ENCODE measurements at places on chromosomes 13 and 19.

DNA sequence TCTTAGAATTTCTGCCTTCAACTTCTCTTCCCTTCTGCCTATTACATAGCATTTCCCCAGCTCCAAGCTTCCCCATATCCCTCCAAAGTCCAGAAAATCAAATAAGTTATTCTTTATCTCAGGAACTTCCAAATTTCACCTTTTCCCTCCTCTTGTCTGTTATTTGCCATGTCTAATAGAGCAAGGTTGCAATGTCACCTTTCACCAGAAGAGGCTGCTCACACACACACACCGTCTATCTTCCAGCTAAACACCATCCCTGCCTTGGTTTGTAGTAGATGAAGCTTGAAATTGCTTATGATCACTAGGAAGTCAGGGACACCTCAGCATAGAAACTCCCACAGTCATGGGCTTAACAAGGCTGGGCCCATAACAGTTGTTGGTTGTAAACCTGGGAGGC is 48.4 kb downstream of the ZNRF4 start:
- DNase-seq, result no peak

GRCh38 chr13:50934735-50935435 is 25.3 kb downstream of the RNASEH2B start:
- no peak for DNase-seq

DNA sequence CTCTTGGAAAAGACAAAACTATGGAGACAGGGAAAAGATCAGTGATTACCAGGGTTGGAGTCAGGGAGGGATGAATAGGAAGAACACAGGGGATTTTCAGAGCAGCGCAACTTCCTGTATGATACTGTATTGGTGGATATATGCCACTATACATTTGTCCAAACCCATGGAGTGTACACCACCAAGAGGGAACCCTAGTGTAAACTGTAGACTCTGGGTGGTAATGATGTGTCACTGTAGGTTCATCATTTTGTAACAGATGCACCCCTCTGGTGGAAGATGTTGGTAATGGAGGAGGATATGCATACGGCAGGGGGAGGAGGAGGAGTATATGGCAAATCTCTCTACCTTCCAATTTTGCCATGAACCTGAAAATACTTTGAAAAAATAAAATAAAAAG is 68.1 kb downstream of the UFM1 start:
- no peak for DNase-seq

DNA sequence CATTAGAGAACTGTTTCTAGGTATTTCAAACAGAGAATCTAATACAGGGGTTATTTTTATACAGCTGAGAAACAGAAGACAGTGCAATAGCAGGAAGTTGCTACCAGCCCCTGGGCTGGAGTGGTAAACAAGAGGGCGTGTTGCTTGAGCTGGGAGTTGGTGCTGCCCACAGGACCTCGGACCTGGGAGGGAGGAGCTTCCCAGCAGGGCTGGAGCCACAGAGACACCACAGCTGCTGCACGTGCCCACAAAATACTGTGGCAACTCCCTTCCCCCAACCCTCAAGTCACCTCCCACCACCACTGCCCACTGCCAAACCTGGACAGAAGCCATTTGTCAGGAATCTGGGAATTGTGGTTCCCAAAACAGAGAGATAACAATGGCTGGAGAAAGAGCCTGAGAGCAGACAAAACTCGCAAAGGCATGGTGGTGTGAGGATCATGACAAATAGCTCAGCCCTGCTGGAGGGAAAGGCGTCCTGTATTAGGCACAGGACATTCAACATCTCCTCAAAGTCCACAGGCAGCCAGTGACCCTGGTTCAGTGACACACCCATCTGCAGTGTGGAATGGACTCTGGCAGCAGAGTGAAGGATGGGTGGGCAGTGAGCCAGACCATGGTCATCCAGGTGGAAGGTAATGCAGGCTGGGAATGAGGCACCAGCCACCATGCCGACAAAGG is 57.2 kb downstream of the SPATA13 start:
- no peak for DNase-seq

GRCh38 chr13:67515895-67516294 is 285.8 kb upstream of the PCDH9 start:
- DNase-seq, result peak; percentile 13

GRCh38 chr13:100890645-100891044 is 216.1 kb upstream of the TMTC4 start:
- no peak for DNase-seq

- DNase-seq, result no peak
Measured at GRCh38 chr13:42740753-42741152, 40.6 kb upstream of the FAM216B start.

DNA sequence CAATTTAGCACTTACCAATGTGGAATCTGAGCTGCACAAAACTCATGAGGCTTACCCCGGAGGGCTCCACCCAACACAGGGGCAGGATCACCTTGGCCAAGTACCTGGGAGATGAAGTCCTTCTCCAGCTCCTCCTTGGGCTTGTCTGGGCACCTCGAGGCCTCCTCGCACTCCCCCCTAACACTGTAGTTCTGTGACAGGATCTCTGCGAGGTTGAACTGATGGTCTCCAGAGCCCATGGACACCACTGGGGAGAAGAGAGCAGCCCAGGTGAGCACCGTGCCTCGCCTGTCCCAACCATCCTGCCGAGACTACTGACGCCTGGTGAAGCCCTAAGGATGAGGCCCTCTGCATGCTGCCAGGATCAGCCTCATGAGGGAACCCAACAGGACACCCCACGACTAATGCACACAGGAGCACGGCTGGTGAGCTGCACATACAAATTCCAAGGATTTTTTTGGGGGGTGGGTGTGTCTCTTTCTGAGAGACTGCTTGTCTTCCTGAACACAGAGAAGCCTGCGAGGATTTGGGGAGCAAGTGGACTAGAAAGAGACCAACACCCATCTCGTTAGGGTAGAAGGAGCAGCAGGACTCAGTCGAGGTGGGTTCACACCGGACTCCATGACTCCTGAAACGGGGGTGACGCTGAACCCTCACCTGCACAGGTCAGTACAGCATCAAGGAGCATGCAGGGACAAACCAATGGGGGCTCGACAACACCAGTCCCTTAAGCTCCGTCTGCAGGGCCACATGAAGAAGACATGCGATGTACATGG is 10.1 kb downstream of the MIER2 start:
- no peak for DNase-seq

DNA sequence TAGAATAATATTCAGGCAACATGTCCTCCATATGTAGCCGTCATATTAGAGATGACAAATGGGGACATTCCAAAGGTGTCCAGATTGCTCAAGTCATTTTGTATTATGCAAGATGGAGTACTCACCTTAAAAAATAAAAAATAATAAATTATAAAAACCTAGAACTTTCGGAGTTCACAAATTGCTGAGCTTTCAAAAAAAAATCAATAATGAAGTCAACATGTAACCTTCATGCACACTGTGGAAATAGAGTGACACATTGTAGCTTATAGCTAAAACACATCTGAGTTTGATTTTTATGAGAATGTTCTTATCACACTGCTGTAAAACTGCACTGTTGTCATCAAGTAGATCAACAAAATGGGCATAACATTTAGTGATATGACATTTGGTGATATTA is 411.2 kb downstream of the GPC6 start:
- DNase-seq, result no peak

- DNase-seq, result no peak
Measured at GRCh38 chr13:108924541-108924940, 295.1 kb downstream of the MYO16 start.

DNA sequence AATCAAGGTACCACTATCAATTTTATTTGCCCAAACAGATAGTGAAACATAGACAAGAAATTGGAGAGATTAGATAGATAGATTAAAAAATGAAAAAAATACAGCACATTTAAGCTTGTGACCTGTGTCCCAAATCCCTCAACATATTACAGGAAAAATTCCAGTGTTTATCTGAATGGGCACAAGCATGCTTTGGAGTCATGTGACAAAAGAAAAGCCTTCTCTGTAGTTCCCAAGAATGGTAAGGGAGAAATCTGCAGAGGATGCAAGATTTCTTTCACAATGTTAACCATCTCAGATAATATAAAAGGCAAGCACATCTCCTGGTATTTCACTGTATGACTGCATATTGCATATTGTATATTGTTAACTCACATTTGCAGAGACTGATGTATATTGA is 168.0 kb downstream of the PCDH9 start:
- DNase-seq, result no peak

DNA sequence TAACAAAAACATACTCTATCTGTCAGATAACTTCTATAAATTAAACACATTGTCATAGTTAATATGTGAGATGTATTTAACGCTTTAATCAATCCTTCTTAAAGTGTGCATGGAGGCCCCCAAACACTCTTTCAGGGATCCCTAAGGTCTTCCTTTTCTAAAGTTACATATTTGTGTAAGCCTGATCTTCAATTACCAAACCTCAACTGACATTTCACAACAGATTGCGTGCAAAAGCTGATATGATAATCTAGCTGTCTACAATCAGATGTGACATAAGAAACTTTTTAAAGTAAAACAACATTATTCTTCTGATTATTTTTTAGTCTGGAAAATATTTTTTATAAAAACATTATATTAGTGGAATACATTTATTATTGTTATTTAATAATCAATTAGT is 1850.4 kb downstream of the OLFM4 start:
- no peak for DNase-seq

- DNase-seq, result no peak
Measured at GRCh38 chr19:47274891-47275761, 441 bp downstream of the INAFM1 start.

DNA sequence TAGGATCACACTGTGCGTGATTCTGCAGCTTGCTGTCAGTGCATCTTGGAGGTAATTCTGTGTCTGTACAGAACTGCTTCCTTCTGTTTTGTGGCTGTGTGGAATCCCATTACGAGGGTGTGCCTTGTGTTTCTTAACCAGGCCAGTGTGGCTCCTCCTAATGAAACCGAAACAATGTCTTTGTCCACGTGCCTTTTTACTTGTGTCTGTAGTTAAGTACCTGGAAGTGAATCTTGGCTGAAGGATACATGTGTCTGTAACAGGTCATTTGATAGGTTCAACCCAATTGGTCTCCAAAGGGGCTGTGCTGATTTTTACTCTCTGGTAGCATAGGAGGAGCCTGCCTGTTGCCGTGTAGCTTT is 13.1 kb downstream of the NOP53 start:
- no peak for DNase-seq

- no peak for DNase-seq
Measured at GRCh38 chr19:3696660-3696995, 3.6 kb downstream of the PIP5K1C start.

GRCh38 chr19:37583340-37583739 is 11.3 kb downstream of the ZNF571 start:
- DNase-seq, result no peak

DNA sequence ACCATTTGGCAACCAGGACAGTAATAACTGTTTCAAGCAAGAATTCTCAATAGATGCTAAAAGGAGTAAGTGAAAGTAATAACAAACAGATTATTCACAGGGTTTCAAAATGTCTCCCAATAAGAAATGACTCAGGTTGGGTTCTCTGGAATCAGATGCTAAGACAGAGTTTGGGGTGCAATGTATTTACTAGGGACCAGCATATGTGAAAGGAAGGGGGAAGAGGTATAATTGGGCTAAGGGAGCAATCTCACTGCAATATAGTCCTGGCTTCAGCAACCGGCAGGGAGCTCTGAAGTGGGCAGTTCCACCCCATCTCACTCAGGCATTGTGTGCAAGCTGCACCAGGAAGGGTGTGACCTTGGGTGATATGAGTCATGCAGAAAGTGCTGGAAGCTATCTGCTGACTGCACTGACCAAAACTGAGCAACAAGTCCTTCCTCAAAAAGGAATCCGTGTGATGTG is 23.4 kb downstream of the ZDHHC20 start:
- no peak for DNase-seq

DNA sequence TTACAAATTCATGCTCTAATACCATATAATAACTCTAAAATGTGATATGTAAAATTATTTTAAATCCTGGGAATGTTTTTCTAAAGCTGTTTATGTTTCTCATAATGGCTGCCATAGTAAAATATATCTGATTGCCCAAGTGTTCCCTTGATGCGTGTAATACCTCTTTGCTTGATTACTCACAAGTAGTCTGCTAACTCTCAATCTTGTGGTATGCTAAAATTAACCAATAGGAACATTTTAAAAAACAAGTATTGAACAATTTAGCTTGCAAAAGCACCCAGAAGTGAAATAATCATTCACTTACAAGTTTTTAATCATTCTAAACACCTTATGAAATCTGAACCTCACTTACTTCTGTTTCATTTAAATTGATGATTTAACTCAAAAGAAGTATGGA is 386.0 kb upstream of the ATXN8OS start:
- DNase-seq, result no peak

- no peak for DNase-seq
Measured at GRCh38 chr13:36770741-36771140, 48.3 kb upstream of the RFXAP start.

DNA sequence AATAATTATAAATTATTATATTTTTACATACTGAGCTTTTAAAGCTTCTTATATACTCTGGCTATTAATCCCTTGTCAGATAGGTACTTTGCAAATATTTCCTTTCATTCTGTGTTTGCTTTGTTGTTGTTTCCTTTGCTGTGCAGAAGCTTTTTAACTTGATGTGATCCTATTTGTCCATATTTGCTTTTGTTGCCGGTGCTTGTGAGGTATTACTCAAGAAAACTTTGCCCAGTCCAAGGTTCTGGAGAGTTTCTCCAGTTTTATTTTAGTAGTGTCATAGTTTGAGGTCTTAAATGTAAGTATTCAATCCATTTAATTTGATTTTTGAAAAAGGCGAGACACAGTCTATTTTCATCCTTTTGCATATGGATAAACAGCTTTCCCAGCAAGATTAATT is 1319.9 kb upstream of the PRR20A start:
- DNase-seq, result no peak

DNA sequence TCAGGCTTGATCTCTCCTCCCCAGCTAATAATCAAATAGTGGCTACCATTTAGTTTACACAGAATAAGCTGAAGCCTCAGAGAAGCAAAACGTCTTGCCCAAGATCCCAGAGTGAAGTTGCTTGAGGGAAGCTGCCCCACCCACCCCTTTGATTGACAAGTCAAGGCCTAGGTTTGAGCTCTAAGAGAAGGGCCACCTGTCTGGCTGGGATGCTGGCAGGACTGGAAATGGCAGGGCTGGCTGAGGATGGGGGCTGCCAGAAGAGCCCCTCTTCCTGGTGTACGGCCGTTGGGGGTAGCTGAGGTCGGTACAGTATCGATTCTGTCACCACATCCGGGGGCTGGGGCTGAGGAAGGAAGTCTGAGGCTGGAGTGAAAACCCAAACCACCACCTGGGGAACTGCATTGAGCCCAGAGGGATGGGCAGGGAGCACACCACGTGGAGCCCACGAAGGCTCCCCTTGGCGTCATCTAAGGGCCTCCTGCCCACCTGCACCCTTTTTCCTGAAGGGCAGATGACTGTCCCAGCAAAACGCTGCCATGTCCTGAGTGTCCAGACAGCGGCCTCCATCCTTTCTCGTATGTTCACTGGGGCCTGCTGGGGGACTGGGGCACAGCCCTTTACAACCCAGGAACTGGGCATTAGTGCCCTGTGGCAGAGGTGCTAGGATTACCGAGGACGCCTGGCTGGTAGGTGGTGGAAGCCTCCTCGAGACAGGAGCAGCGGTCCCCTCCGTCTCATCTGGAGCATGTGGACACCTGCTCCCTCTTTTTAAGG is 1.4 kb upstream of the PRKD2 start:
- DNase-seq, result no peak

All from NCI-H2107 (cell line).